Glomerular endothelial cell (primary cell): ENCODE measurements at places on chromosomes 4 and X.
A peak's percentile ranks its signal among the peaks of the same experiment; 100 is the strongest.

DNA sequence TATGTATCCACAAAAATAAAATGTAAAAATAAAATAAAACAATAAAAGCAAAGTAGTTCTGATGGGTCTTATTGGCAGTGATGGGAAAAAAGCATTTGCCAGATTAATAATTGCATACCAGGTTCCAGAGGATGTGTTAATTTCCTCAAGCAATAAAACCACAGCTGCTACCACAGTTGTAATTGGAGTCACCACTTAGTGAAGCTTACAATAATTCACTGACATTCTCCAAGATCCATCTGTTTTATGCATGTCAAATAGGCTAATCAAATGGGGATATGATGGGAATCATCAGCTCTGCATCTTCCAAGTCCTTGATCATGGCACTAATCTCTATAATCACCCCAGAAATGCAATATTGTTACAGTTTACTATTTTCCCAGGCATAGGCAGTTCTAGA lies 123.5 kb upstream of the EMCN start:
- no peak for DNase-seq

DNA sequence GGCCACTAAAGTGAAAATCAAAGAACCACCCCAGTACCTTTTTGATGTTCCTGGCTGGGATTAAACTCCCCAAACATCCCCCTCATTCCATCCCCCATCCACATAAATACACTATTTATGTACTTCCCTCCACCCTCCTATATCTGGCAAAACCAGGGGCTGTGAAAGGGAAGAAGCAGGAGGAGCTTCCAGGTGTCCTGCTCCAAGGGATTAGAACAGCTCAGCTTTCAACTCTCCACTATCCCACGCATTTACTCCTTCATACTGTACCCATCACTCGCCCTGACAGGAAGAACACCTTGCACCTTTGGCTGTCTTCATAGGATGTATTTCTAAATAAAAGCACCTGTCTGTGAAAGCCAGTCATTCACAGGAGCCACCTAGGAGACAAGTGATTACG lies 140.0 kb downstream of the HHIP start:
- DNase-seq: no peak

- DNase-seq: no peak
Measured at GRCh38 chr4:185566425-185566824, 31.1 kb upstream of the PDLIM3 start.

DNA sequence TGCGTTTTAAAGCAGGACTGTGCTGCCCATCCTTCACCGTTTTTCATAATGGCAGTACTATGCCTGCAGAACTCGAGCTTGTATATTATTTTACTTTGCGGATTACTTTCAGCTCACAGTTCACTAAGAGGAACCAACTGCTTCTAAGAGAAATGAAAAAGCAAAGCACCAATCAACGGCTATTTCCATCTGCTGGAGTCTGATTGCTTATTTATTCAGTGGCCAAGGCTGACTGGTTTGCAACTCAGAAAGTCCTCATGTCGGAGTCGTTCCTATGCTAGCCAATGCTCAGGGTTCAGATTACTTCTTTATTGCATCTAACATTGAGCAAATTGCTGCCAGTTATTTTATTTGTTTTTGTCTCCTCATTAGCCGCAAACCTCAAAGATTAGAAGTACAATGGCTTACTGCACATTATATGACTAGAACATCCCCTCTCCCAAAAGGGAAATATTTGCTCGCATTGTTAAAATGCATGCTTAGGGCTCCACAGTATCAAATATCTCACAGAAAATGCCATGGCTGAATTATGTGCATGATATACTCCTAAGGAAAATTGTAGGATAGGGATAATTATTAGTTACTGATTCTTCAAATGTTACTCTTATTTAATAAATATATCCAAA lies 1628.2 kb upstream of the ADGRL3 start:
- DNase-seq: no peak

GRCh38 chr4:138090150-138090917 lies 151.8 kb downstream of the SLC7A11 start:
- peak; percentile 83 for DNase-seq

DNA sequence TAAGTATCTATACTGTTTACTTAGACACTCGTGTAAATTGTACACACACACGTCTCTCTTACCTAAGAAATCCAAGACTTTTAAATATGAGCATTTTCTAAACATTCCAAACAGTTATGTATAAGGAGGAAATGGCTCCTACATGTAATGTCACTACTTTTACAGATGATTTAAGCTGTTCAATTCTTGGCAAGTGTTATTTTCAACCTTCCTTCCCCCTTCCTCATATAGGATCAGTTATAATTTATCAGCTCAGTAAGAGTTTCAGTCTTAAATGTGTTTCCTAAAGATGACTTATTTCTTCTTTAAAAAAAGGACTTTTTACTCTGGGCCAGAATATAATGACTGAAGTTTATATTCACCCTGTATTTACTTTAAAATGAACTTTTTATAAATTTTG lies 601.1 kb downstream of the ANKRD50 start:
- no peak for DNase-seq

- DNase-seq: no peak
Measured at GRCh38 chr4:73272816-73273215, 14.2 kb upstream of the ANKRD17 start.

DNA sequence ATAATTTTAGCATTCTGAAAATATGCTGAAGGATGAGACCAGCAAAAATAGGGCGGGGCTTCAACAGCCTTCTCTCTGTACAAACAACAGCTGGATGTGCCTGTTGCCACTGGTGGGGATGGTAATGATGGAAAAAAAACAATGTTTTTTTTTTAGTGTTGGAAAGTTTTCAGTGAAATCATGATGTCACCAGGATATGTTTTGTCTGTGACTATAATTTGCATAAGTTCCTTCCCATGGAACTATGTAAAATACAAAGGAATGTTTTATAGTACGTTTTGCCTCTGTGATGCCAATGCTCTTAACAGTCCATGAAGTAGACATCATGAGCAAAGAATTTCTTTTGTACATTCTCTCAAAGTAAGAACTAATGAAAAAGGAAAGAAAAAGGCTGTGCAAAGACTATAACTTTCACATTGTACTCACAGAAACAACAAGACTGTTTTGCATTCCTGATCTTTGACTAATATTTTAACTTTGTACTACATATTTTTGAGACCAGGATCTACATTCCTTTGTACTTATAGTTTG lies 589.7 kb downstream of the SPRY1 start:
- DNase-seq: peak; percentile 92
